ENCODE measurements at places on chromosomes 13 and 19.

DNA sequence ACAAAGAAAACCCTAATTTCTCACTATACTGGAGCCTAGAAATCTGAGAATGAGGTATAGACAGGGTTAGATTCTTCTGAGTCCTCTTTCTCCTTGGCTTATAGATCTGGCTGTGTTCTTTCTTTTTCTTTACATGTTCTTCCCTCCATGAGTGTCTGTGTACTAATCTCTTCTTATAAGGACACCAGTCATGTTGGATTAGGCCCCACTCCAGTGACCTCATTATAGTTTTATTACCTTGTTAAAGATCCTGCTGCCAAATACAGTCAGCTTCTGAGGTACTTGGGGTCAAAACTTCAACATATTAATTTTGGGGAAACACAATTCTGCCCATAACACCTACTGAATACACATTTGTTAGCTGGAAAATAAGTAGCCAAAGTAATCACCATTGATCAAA, 302.6 kb downstream of the PCDH9 start:
- DNase-seq = no peak

DNA sequence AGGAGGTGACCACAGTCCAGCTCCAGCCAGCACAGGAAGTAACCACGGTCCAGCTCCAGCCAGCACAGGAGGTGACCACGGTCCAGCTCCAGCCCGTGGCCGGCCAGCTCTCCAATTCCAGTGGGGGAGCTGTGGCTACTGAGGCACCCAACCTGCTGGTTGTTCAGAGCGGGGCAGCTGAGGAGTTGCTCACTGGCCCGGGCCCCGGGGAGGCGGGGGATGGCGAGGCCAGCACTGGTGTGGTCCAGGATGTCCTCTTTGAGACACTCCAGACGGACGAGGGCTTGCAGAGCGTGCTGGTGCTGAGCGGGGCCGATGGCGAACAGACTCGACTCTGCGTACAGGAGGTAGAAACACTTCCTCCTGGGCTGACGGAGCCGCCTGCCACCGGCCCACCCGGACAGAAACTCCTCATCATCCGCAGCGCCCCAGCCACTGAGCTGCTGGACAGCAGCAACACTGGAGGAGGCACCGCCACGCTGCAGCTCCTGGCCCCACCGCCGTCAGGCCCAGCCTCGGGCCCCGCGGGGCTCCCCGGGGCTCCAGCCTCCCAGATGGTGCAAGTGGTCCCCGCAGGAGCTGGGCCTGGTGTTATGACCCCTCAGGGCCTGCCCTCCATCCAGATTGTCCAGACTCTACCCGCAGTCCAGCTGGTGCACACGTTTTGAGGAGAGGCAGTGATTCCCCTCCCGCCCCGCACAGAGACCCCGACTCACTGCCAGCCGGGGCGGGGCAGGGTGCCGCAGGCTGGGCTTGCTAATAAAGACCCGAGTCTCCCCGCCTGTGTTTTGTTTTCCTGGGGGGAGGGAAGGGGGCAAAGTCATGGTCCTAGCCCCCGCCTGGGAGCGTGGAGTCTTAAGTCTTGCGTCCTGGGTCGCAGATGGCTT, 1.0 kb upstream of the NAT14 start:
- DNase-seq = no peak

- no peak for DNase-seq
Observed at GRCh38 chr19:50030225-50030624, 4.4 kb downstream of the ZNF473 start.

DNA sequence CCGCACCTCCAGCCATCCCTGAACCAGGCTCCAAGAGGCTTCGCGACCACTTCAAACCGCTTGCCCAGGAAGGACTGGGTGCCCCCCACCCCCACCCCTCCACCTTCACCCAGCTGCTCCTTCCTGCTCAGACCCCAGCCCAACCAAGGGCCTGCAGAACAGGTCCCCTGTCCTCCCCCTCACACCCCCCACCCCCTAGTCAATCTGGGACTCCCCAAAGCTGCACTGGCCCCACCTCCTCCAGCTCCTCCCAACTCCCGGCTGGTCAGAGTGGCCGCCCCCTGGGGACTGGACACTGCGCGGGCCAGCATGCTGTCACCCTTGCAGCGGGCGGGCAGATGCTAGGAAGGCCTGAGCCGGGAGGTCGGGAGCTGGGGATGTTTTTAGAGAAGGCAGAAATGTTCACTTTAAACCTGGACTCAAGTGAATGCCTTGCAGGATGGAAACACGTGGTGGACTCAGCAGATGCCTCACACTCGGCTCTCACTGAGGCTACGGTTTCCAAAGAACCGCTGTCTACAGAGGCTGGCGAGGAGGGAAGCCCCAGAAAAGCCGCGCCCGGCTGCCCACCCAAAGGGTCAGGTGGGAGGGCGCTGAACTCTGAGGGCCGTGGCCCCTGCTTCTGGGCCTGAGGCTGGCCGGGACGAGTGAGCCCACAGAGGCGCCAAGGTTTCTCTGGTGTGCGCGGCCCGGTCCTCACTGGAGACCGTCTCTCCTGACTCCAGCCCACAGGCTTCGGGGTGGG, 8.0 kb downstream of the RPL36 start:
- DNase-seq = no peak

DNA sequence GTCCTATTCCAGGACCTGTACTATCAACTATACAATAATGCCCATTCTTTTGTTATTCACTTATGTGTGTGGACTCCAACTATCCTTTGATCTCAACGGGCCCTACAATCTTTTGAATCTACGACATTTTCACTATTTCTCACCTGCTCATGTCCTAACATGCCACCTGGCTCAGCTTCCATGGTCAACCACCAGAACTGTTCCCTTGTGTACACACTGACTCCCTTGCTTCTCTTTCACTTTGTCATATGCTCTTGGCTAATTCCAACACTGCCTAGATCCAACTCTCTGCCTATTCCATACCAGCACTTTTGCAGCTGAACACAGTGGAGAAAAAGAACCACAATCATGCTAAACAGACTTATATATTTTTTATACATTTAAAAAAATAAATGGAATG, 53.1 kb downstream of the MICU2 start:
- no peak for DNase-seq

- DNase-seq = no peak
Observed at GRCh38 chr19:45074744-45075300, 1.5 kb downstream of the ZNF296 start.

GRCh38 chr13:91053318-91054065, 294.0 kb upstream of the MIR17HG start:
- no peak for DNase-seq

- no peak for DNase-seq
Observed at GRCh38 chr19:21691661-21692060, 75.7 kb downstream of the ZNF100 start.

DNA sequence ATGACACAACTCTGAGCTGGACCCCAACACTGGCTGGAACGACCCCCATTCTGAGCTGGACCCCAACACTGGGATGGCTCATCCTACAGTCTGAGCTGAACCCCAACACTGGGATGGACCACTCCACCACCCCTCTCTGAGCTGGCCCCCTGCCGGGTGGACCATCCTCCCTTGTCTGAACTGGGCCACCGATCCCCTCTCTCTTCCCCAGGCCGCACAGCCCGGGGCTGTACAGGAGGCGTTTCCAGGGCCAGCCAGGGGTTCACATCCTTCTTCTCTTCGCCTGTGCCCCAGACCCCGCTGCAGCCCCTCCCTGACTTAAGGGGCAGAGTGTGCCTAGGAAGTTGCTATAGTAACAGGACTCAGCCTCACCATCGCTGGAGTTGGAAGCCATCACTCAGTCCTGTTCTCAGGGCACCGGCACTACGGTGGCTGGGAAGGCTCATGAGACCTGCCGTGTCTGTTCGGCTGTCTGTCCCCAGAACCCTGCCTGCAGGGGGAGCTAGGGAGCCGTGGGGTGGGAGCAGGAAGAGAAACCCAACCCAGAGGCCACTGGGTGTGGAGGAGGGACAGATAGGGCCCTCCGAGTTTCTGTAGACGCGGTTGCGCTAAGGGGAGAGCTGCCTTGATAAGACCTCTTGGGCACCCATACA, 3.7 kb downstream of the PRKACA start:
- DNase-seq = no peak

DNA sequence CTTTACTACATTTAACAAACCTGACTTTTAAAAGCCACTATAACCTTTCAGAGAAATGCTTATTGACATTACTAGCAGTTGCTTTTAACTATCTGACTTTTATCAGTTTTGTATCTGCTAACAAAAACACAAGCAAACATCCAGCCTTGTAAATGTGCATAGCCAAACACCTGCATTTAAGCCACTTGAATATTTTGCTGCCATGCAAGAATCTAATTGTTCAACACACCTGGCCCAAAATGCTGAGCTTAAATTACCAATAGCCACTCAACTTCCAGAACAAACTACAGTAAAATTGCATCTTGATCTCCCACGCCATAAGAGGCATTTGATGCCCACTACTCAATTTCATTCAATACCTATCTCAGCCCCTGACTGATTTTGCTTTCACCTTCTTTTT, 9.3 kb downstream of the ZIC5 start:
- DNase-seq = no peak

- no peak for DNase-seq
Observed at GRCh38 chr13:36807616-36808015, 11.4 kb upstream of the RFXAP start.

GRCh38 chr13:98677398-98677797, 75.1 kb downstream of the SLC15A1 start:
- no peak for DNase-seq

GRCh38 chr19:58261600-58261967, 17.2 kb upstream of the ZNF8 start:
- DNase-seq = no peak

GRCh38 chr13:95300625-95301182, 547 bp downstream of the ABCC4 start:
- DNase-seq = peak; percentile 79

DNA sequence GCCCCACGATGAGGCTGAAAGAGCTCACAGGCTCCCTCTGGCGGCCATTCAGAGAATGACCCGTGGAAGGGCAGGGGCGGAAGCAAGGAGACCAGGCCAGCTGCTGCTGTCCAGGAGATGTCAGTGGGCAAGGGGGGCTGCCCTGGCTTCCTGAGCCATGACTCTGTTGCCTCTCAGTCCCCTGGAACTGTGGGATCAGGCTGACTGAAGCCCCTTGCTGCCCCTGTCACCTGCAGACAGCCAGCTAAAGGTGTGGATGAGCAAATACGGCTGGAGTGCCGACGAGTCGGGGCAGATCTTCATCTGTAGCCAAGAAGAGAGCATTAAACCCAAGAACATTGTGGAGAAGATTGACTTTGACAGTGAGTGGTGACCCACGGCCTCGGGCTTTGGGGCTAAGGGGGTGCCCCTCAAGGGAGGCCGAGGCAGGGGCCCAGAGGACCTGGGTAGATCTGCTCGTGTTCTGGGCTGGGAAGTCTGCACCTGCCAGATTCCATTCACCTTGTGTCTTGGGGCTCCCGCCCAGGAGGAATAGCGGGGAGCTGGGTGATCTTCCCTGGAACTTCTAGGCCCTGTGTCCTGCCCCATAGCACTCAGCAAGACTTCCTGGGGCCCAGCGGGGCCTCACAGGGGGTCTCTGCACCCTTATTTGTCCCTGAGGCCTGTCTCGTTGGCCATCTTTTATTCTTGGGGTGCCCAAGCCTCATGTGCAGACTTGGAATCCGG, 12.5 kb upstream of the ACTN4 start:
- DNase-seq = peak; percentile 60

- no peak for DNase-seq
Observed at GRCh38 chr13:84567848-84568247, 685.6 kb upstream of the SLITRK1 start.

Measured in ACHN (cell line).